ENCODE measurements at places on chromosomes 16 and 17.

GRCh38 chr17:69954241-69954925 lies 120.6 kb upstream of the KCNJ16 start:
- DNase-seq = no peak

DNA sequence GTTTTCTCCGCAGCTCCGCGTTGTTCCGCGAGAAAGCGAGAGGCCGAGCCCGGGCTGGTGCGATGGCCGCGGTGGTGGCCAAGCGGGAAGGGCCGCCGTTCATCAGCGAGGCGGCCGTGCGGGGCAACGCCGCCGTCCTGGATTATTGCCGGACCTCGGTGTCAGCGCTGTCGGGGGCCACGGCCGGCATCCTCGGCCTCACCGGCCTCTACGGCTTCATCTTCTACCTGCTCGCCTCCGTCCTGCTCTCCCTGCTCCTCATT lies 404 bp downstream of the EMC6 start:
- DNase-seq = no peak

GRCh38 chr17:35898283-35899070 lies 18.3 kb upstream of the CCL5 start:
- no peak for DNase-seq

DNA sequence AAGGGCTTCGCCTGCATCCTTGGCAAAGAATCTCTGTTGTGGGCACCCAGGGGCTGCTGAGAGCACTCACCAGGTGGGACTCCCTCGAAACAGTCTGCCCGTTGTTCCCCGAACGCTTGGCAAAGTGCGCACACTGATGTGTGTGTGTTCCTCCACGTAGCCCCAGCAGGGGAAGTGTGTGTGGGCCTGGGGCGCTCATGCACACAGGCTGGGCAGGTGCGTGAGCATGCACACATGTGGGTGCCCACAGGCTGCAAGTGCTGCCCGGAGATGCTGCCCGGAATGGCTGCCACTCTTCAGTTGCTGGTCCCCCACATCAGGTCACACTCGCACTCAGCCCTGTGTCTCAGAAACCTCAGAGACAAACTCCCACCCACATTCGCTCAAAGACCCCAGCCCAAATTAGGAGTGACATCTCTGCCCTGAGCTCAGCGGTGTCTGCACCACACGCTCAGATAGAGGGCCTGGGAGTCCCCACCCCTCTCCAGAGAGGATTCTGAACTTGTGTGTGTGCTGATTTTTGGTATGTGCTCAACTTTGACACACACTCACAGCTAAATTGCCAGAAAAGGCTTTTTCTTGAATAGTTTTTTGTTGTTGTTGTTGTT lies 119.4 kb downstream of the MGAT5B start:
- no peak for DNase-seq

DNA sequence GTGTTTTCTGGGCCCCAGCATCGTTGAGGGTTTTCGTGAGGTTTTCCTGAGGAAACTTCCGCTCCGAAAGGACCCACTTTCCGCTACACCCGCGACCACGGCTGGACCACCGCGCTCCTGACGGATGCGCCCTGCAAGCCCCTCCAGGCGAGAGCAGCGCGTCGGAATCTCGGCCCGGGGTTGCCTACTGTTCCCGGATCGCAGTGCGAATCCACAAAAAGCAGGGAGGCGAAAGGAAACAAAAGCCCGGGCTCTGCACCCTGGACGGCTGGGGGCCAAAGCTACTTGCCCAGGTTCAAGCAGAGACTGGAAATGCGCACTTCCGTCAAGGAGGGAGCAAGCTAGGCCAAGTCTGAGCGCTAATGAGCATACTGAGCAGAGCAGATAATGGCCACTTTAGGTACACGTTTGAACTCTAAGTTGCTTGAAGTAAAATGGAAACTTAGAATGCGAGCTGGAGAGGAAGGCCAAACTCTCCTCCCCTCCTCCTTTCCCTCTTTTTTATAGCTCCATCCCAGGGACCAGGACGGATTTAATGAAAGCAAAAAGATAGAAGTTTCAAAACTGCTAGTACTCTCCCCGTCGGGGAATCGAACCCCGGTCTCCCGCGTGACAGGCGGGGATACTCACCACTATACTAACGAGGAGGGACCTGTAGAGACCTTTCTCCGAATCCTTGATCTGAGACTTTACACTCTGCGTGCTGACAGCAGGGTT lies 11.4 kb upstream of the AURKB start:
- peak; percentile 82 for DNase-seq

DNA sequence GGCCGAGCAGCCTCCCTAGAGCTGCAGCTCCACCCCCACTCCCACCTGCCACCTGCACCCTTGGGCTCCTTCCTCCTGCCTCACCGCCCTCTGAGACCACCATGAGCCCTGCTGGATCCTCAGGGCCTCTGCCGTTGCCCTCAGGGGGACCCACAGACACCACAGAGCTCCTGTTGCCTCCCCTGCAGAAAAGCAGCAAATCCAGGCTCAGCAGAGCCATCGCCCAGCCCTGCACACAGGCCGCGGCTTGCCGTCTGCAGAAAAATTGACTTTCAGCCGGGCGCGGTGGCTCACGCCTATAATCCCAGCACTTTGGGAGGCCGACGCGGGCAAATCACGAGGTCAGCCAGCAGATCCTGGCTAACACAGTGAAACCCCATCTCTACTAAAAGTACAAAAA lies 7.0 kb upstream of the PPP1R27 start:
- DNase-seq = no peak

GRCh38 chr16:56885446-56886162 lies 20.6 kb downstream of the SLC12A3 start:
- DNase-seq = no peak

DNA sequence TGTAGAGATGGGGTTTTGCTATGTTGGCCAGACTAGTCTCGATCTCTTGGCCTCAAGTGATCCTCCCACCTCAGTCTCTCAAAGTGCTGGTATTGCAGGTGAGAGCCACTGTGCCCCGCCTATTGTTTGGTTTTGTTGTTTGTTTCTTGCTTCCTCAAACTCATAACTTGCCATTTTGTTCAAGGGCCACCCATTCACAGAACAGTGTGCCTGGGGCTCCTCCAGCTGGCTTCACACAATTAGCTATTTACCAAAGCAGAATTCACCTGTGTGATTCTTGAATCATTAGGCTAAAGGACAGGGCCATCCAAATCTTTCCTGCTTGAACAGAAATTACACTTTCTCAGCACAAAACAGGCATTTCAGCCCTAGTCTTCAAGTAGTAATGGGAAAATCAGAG lies 7.2 kb downstream of the ABHD15 start:
- DNase-seq = no peak

DNA sequence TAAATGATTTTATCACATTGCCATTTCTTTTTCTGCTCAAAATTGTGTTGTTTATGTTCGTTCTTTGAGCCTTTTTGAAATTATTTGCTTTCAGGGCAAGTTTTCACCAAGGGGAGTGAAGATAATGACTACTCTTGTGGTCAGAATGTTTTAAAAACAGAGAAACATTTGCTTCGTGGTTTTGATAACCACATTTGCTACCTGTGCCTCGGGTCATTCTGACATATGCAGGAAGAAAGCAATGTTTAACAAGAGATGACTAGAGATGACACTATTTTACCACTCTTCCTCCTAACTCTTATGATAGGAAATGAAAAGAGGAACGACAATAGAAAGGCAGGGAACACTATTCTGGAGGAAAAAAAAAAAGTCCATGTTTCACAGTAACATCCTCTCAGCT lies 1496.5 kb upstream of the GOT2 start:
- DNase-seq = no peak

DNA sequence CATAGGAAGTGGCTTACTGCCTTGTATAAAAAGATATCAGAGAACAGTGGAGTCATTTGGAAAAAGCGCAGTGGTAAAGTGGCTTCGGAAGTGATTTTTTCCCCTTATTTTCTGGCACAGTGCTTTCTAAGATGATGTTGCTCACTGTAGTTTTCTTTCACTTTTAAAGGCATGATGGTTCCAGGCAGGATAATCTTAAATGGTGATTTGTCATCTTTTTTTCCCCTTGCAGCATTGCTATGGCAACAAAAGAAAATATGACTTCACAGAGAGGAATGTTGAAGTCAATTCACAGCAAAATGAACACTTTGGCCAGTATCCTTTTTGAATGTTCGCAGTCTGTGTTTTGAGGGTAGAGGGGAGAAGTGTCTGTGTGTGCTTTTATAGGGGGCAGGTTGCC lies 42.5 kb downstream of the GOSR1 start:
- no peak for DNase-seq

DNA sequence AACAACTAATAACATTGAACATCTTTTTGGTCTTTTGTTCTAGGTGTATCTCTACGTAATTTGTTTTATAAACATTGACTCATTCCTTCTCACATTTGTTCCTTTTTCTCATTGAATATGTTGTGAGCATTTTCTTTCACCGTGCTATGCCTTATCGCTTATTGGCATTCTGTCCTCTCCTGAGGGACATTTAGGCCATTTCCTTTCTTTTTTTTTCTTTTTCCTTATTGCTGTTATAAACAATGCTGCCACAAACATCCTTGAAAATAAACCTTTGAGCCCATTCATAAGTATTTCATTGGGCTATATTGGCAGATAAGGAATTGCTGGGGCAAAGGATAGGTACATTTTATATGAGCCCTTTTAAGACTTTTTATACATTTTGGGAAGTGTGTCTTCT lies 32.4 kb downstream of the WSCD1 start:
- DNase-seq = no peak

GRCh38 chr17:4632581-4632920 lies 8.9 kb downstream of the ALOX15 start:
- DNase-seq = no peak

DNA sequence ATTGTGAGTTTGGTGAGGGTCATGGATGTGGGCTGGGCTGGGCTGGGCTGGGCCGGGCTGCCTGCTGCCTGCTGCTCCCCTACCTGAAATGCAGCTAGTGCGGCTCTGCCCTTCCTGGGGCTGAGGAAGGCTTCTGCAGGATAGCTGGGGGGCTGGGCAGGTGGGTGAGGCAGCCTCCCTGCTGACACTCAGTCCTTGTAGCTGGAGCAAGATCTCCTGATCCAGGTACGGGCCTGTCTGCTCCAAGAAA lies 4.7 kb downstream of the RPL13 start:
- DNase-seq = no peak

GRCh38 chr16:88377961-88378360 lies 4.8 kb upstream of the ZNF469 start:
- no peak for DNase-seq

DNA sequence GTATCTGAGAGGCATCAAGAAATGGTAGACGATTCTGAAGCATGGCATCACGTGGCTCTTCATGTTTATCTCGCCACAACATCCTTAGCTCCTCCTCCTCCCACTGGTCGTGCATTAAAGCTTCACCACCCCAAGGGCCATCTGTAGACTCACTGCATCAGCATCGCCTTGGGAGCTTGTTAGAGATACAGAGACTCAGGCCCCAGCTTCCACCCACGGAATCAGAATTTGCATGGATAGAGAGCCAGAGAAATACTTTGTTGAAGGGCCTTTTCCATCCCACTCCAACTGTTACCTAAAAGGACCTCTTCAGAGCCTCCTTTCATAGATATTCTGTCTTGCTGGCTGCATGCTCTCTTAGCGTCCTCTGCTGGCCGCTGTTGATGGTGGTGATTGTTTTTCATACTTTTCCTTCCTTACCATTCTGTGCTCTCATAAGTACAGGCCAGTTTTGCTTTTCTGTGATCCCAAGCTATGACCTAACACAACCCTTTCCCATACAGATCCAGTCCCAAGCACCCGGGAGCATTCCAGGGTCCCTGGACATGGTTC lies 1049.4 kb upstream of the EEF2KMT start:
- DNase-seq = no peak

DNA sequence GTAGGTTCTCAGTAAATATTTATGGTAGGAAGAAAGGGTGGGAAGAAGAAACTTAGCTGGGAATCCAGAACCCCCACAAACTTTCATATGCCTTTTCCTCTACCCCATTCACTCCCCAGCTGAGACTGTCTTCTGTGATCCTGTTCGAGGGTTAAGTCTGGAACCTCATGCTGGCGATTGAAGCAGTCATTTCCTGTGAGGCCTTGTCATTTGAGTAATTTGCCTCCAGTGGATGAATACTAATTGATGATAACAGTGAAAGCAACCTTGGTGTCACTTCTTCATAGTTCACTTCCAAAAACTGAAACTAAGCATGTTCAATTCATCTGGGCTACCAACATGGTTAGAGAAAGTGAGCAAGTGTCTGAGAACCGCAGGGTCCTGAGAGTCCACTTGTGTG lies 401.2 kb downstream of the CDH13 start:
- DNase-seq = no peak

GRCh38 chr17:68961214-68961882 lies 6.2 kb upstream of the ABCA8 start:
- DNase-seq = no peak
